ENCODE measurements at places on chromosomes 13 and 19.

- no peak for DNase-seq
These were observed 670.3 kb downstream of the UQCRFS1 start for GRCh38 chr19:28542394-28543243.

DNA sequence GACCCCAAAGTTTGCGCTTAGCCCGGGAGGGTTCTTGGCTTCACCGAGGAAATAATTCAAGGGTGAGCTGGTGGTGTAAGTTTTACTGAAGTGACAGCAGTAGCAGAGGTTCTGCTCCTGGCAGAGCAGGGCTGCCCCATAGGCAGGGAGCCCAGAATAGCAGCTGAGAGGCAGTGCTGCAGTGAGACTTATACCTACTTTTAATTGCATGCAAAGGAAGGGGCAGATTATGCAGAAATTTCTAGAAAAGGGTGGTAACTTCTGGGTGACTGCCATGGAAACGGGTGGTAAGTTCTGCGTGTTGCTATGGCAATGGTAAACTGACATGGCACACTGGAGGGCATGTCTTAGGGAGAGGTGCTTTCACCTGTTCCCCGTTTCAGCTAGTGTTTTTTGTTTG is 17.5 kb upstream of the CAMSAP3 start:
- no peak for DNase-seq

DNA sequence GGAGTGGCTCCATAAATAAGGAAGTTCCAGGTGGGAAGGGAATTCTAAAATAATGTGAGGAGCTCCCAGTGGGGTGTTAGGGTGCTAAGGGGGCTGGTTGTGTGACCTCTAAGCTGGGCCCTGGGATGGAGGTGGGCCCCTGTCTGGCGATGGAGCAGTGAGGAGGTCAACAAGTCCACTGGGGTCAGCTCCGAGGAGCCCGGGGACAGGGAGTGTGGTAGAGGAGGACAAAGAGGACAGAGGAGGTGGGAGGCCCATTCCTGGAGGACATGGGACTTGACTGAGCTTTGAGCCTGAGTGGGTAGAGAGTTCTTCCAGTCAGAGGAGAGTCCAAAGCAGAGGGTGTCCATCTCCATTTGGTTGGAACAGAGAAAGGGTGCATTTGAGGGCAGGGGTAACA is 390.2 kb downstream of the TSHZ3 start:
- DNase-seq: no peak

GRCh38 chr19:18629166-18630088 is 7.4 kb upstream of the KLHL26 start:
- no peak for DNase-seq

GRCh38 chr19:12052497-12053169 is at the start of gene ZNF878:
ZNF878 (minus strand) TSS chr19:12052961; CDS start chr19:12052801, 160 bp downstream.
- DNase-seq: peak; percentile 82

- no peak for DNase-seq
These were observed 50.0 kb upstream of the CALM3 start for GRCh38 chr19:46551164-46551563.

- no peak for DNase-seq
These were observed 18.4 kb upstream of the RUBCNL start for GRCh38 chr13:46405457-46405856.

DNA sequence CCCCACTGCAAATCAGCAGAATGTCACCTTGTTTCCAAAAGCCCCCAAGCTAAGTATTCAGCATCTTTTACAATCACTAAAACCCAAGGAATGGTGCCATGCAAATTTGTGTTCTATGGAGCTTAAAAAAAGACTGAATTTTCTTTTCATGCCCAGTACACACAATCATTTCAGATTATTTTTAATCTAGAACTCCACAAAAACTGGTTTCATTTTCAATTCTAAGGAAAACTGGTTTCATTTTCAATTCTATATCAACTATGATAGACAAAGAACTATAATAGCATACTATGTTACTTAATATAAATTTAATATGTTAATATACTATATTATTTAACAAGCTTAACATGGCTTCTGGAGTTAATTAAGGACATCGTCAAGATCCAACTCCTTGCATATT is 88.4 kb upstream of the DOCK9 start:
- no peak for DNase-seq

GRCh38 chr13:40635315-40635995 is 31.0 kb downstream of the FOXO1 start:
- no peak for DNase-seq

DNA sequence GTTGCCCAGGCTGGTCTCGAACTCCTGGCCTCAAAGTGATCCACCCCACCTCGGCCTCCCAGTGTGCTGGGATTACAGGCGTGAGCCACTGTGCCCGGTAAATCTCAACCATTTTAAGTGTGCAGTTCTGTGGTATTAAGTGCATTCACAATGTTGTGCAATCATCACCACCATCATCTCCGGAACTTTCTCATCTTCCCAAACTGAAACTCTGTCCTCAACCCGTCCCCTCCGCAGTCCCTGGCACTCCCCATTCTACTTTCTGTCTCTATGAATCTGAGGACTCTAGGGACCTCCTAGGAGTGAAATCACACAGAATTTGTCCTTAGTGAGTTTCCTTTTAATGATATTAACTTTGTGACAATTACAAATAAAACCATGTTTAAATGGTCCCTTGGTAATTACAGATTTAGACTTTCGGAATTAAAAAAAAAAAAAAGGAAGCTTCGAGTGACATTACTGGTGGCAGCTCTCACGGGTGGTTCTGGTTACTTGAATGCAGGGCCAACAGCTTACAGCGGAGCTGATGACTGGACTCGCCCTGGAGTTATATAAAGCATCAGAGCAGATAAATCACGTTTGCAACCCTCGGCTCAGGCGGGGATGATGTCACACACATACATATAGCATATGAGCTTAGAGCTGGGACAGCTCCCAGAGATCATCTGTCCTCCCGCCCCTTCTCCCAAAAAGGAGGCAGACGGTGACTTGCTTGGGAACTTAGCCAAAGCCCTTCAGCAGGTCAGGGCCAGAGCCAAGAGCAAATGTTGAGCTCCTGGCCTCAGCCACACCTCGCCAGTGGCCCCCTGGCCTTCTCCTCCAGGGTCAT is 89.8 kb downstream of the ZNF557 start:
- no peak for DNase-seq

DNA sequence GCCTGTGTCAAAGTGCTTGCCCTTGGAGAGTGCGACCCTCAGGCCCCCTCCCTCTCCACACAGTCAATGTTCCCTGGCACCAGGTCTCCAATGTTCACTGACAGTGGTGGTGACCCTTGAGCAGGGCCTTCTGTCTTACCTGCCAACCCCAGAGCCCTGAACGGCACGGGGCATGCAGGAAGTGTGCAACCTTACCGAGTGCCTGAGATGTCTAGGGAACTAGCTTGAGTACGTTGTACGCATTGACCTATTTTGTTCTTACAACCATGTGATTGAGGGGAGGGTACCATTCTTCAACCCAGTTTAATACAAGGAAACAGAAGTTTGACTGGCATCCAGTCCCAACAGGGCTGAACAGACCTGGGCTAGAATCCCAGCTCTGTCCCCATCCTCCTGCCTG is 13.2 kb downstream of the MAG start:
- no peak for DNase-seq

- no peak for DNase-seq
These were observed 332.7 kb upstream of the KLF12 start for GRCh38 chr13:74466864-74467263.

DNA sequence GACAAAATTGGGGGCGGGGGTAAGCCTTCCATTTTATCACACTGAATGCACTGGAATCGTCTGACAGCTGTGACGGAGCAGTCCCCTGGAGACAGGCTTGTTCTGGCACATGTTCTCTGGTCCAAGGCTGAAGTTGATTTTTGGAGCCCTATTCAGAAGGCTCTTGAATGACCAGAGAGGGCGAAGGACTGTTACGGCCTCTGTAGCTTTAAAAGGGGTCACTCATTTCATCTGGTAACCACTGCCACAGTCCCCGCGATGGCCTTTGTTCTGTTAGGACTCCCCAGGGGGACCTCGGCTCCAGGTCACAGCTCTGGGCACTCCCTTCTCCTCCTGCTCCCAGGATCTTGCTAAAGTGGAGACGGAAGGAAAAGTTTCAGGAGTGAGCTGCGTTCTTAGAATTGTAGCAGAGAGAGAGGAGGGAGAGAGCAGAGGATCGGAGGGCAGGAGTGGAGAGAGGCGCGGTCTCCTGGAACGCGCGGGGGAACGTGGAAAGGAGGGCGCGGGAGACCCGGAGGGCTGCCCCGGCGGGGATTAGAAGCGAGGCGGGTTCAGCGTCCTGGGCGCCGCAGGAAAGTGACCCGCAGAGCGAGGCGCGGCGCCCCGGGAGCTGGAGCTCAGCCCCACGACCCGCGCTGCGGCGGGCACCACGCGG is 134.3 kb upstream of the MYO16 start:
- DNase-seq: no peak

- peak; percentile 30 for DNase-seq
These were observed 13.3 kb downstream of the PLEKHF1 start for GRCh38 chr19:29678484-29679106.

- no peak for DNase-seq
These were observed 749 bp upstream of the PAN3 start for GRCh38 chr13:28137596-28137995.

- DNase-seq: no peak
These were observed 4.1 kb downstream of the NLRP13 start for GRCh38 chr19:55927991-55928390.

DNA sequence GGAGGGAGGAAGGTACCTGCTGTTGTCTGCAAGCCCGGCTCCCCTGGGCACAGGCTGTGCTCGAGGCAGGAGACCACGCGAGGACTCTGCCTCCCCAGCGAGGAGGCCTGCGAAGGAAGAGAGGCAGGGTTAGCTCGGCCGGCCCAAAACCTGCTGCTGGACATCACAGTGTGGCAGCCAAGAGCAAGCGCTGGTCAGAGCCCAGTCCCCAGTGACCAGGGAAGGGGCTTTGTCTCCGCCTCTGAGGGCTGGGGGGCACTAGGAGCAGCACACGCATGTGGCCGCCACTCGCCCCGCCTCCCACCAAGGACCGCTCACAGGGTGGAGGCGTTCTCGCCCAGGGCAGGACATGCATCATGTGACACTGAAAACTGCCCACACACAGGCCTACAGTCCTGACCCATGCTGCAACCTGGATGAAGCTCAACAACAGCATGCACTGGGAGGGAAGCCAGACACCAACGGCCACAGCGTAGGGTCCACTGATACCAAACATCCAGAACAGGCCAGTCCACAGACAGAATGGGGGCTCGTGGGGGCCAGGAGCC is 8.5 kb downstream of the MIER2 start:
- DNase-seq: no peak

DNA sequence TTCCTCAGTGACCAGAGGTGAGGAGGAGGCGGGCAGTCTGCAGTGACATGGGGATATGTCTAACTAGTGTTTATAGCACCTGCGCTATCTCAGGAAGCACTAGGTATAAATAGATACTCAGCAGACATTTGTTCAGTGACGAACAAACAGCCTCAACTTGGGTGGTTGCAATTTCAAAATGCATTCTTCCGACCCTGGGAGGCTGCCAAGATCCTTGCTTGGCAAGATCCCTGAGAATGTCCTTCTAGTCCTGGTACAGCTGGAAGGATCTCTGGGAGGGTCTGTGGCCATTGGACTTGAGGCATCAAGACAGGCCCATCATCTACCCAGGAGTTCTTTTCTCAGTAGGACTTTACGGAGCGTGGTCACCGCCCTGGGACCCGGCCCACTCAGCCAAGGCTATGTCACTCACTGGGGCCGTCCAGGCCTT is 299.5 kb downstream of the ZNF536 start:
- no peak for DNase-seq

GRCh38 chr13:31081316-31081715 is 80.4 kb downstream of the HSPH1 start:
- DNase-seq: no peak

- no peak for DNase-seq
These were observed 897 bp downstream of the C19orf33 start for GRCh38 chr19:38304866-38305429.

GRCh38 chr19:56751078-56751489 is 79.5 kb upstream of the ZNF835 start:
- peak; percentile 80 for DNase-seq

- no peak for DNase-seq
These were observed 30.0 kb downstream of the GRIK5 start for GRCh38 chr19:42040031-42040430.

DNA sequence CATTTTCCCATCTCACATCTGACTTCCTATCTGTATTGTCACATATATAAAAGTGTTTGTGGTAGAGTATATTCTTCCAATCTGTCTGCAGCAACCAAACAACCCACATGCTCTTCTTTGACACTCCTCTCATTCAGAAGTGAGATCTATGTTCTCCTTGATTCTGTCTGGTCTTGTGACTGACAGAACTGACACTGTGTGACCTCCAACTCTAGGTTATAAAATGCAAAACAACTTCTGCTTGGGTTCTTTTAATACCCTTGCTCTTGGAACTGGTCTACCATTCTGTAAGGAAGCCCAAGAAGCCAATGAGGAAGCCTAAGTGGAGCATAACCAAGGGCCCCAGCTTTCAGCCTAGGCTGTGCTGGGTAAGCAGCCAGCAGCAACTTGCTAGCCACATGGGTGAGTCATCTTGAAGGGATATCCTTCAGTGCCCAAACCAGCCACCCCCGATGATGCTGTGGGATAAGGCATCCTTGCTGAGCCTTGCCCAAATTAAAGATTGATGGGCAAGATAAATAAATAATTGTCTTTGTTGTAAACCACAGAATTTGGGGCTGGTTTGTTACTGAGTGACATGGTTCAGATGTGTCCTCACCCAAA is 18.4 kb upstream of the ITM2B start:
- DNase-seq: no peak

- DNase-seq: no peak
These were observed 15.0 kb downstream of the NFIX start for GRCh38 chr19:13010038-13010991.

DNA sequence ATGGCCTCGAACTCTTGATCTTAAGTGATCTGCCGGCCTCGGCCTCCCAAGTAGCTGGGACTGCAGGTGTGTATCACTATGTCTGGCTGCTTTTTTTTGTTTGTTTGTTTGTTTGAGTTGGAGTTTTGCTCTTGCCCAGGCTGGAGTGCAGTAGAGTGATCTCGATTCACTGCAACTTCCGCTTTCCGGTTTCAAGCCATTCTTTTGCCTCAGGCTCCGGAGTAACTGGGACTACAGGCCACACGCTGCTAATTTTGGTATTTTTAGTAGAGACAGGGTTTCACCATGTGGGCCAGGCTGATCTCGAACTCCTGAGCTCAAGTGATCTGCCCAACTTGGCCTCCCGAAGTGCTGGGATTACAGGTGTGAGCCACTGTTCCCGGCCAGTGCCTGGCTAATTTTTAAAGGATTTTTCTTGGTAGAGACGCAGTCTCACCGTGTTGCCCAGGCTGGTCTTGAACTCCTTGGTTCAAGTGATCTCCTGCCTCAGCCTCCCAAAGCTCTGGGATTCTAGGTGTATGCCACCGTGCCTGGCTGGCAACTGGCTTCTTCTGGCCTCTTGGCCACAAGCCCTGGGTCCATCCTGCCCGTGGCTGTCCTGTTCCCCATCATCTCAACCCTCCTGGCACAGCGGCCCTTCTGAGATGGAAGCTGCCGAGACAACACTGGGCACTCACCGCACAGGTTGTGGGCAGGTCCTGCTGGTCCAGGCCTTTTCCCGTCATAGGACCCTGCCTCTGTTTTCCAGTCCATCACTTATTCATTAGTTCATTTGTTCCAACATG is 11.5 kb downstream of the TECR start:
- DNase-seq: no peak
